ENCODE measurements at places on chromosomes 4 and X. TPM values are rescaled to one million over a fixed set of nuclear protein-coding genes. Genes with fewer than 3 reads are reported as not detected.

Gene IL2RG
- total RNA-seq, result not detected

Gene GPR50
- total RNA-seq, result 0.70 TPM

Gene F8A3
- 0.66 TPM for total RNA-seq

Gene FAT4
- 2.1 TPM for total RNA-seq

Gene WDR17
- 9.2 TPM for total RNA-seq

Data from endodermal cell (in vitro differentiated cells).